ENCODE measurements at places on chromosomes 2 and 18.

- DNase-seq = no peak
These were observed 58.9 kb downstream of the NDUFA10 start for GRCh38 chr2:239966029-239966852.

- no peak for DNase-seq
These were observed 120.5 kb upstream of the POU3F3 start for GRCh38 chr2:104733226-104733943.

DNA sequence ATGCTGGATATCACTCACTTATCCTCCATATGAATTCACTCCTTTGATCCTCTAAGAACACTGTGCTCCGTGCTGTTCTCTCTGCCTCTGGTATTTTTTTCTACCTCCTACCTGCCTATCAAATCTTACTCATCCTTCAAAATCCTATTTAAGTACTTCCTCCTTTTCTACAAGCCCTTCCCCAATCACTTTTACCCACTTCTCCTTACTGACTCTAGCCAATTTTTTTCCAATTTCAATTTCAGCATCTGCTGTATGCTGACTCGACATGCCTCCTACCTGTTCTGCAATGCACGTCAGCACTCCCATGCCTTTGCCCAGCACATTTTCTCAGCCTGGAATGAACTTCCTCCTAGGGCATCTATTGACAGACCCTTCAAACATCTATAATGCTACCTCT, 37.3 kb upstream of the LNPK start:
- DNase-seq = no peak

DNA sequence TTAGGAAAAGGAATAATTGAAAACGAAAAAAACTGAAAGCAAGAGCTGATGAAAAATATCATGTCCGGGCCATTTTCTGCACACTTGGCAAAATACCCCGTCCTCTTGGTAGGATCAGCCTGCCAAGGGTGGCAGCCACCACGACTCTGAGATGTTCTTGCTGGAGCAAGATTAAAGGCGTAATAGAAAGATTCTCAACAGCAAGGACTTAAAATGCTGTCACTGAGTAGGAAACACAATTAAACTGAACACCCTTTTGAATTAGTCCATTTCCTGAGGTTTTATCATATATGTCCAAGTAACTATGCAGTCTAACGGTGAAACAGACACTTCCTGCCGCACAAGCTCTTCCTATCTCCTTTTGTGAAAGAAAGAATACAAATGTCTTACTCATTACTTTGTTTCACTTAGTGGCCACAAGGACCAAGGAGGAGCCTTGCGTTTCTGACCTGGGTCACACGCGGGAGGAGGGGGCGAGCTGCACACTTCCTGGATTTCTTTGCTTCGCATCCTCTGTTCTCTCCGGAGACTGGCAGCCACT, 222.7 kb downstream of the PIEZO2 start:
- DNase-seq = no peak

GRCh38 chr2:25098056-25098455, 56.2 kb downstream of the EFR3B start:
- no peak for DNase-seq

DNA sequence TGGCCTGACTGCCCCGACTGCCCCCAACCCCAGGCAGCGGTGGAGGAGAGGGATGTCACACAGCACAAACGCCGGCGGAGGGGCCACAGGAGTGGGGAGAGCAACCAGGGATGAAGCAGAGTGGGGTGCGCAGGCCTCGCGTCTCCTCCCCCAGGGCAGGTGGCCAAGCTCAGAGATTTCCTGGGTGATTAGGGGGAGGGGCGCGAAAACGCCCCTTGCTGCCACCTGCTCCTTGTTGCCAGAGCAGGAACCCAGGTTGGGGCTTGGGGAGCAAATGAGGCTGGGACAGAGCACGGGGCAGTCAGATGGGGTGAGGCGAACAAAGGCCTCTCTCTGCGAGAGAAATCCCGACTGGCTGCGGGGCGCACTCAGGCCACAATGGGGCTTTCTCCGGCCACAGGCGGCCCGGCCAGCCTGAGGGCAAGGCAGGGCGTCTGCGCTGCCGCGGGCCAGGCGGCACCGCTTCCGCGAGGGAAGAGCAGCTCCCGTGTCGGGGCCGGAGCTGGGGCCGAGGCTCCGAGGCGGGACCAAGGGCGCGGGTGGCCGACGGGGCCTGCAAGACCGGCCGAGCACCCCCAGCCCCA, 11.5 kb downstream of the TEX44 start:
- DNase-seq = peak; percentile 56

DNA sequence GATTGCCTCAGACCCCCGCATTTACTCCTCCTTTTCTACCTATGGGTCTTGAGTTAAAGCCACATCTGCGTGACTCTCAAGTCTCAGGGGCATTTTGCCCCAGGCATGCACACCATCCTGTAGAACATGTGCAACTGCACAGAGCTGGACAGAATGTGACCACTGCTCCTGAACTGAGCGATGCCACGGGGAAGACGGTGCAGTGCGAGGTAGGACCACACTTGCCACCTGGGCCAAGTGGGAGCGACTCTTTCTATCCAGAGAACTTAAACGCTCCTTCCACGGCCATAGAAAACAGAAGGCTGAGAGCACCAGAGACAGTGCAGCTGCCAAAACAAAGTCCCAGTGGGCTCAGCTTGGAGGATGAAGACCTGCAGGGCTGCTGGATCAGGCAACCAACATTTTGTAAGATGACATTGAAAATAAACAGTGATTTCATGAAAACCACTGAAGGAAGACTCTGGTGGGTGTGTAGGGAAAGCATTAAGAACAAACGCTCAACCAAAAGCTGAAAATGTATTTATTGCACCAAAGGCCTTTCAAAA, 149.0 kb upstream of the HDAC4 start:
- no peak for DNase-seq

Data from NCI-H2081 (cell line).